ENCODE measurements at places on chromosomes 11 and 22. TPM values are rescaled to one million over a fixed set of nuclear protein-coding genes. Genes with fewer than 3 reads are reported as not detected.

DNA sequence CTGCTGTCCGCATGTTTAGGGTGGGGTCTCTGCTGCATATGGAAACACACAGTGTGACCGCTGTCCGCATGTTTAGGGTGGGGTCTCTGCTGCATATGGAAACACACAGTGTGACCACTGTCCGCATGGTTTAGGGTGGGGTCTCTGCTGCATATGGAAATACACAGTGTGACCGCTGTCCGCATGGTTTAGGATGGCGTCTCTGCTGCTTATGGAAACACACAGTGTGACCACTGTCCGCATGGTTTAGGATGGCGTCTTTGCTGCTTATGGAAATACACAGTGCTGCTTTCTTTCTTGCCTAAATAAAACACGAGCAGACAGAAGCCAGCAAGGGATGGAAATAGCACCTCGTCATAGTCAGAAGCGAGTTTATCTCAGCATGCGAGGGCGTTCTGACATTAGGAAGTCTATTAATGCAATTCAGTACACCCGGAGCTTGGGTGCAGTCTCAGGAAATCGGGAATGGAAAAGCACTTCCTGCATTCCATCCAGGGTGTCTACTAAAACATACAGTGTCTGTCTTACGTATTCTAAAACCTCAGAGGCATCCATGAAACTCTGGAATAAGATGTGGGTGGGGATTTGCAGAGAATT is 32.6 kb upstream of the TOLLIP start:
- no peak for DNase-seq

The CCDC87 gene
- total RNA-seq: 0.86 TPM

The OR2AT4 gene
- total RNA-seq: not detected

- DNase-seq: no peak
Observed at GRCh38 chr11:1876361-1877063, 15.2 kb downstream of the PRR33 start.

- DNase-seq: no peak
Observed at GRCh38 chr11:118264569-118265465, 720 bp upstream of the MPZL2 start.

DNA sequence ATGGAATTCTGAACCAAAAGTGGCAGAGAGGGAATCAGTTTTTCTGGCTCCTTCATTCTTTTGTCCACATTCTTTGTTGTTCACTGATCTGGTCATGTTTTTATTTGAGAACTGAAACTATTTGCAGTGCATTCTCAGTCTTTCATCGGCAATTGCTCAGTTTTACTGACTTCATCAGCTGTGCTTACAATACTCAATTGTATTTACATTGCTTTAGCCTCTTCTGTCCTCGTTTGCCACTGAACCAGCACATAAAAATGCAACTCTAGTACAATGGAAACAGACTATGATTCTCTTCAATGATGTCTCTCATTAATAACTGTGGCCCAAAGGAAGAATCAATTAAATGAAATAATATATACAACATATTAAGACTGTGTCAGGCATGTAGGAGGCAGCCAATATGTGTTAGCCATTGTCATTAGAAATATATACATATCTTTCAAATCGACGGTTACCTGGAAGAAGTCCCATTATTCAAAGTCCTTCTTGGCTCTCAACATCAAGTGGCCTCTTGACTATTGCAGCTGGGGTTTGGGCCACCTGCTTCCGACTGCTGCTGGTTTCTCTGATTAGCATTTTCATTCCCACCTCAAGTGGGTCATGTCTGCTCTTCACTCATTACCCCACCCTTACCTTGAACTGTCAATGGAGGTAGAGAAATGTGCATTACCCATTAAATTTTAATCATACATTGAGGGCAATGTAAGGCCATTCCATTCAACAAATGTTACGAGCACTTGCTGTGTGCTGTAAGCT is 600.1 kb downstream of the INSC start:
- DNase-seq: no peak

The HEPN1 gene
- total RNA-seq: not detected

The AIFM3 gene
- 0.75 TPM for total RNA-seq

GRCh38 chr11:130528298-130529261 is 80.1 kb downstream of the ADAMTS15 start:
- DNase-seq: no peak

The PLAAT4 gene
- 11.3 TPM for total RNA-seq

- DNase-seq: no peak
Observed at GRCh38 chr11:124069429-124070401, 28.6 kb upstream of the OR10G7 start.

DNA sequence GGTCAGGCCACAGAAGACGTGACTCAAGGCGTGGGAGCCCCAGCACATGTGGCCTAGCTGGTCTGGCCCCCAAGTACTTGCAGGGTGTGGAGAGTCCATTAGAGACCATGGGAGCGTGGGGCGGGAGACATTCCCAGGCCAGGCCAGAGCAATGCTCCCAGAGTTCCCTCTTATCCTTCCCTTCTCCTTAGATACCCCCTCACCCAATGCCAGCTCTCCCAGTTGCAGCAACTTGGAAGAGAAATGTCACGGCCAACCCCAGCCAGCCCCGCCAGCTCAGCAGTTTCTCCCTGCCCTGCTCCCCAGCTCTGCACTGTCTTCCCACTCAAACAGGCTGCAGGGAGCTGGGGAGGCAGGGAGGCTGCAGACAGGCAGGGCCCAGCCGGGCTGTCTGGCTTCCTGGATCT is 65.4 kb upstream of the TSPAN18 start:
- DNase-seq: no peak

The CHEK1 gene
- total RNA-seq: 0.89 TPM

- no peak for DNase-seq
Observed at GRCh38 chr11:16789560-16790485, 51.4 kb downstream of the C11orf58 start.

- DNase-seq: no peak
Observed at GRCh38 chr11:79313530-79313913, 127.3 kb downstream of the TENM4 start.

- no peak for DNase-seq
Observed at GRCh38 chr11:127110542-127110941, 110.0 kb upstream of the KIRREL3 start.

The DDI1 gene
- total RNA-seq: not detected

- DNase-seq: no peak
Observed at GRCh38 chr11:96520939-96521338, 131.1 kb downstream of the JRKL start.

The MYBPC3 gene
- total RNA-seq: 797 TPM

- peak; percentile 49 for DNase-seq
Observed at GRCh38 chr22:42805998-42806830, 50.9 kb downstream of the ARFGAP3 start.

- no peak for DNase-seq
Observed at GRCh38 chr11:17462940-17463339, 13.7 kb downstream of the ABCC8 start.

The SLC22A9 gene
- not detected for total RNA-seq

The SYT12 gene
- total RNA-seq: 0.44 TPM

- DNase-seq: no peak
Observed at GRCh38 chr11:20261526-20261925, 101.3 kb upstream of the DBX1 start.

The BTBD18 gene
- not detected for total RNA-seq

DNA sequence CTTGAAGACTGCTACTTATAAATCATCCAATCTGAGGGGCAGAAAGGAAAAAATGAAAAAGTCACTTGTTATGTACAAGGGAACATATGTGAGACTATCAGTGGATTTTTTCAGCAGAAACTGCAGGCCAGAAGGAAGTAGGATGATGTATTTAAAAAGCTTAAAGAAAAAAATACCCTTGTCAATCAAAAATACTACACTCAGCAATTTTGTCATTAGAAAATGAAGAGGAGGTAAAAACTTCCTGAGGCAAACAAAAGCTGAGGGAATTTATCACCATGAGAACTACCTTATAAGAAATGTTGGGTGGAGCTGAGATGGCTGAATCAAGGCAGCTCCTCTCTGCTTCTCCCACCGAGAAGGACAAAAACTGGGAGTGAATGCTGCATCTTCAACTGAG is 21.1 kb downstream of the MRGPRX2 start:
- DNase-seq: no peak

GRCh38 chr22:24772493-24773220 is 1.9 kb downstream of the PIWIL3 start:
- DNase-seq: no peak

The LDHAL6A gene
- not detected for total RNA-seq

DNA sequence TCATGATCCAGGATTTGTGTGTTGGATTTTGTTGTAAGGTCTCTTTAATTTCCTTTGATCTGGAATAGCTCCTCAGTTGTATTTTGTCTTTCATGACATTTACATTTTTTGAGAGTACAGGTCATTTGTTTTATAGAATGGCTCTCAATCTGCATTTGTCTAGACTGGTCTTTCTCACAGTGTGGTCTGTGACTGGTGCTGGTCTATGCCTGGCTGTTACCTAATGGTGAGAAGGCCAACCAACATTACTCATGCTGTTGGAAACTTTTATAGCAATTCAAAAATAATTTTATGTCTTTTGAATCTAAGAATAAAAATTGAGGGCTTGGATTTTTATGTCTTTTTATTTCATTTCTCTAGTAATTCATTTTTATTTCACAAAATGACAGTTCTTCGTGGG is 3.9 kb upstream of the NCR3LG1 start:
- DNase-seq: no peak

GRCh38 chr11:34928960-34929680 is 12.7 kb downstream of the PDHX start:
- no peak for DNase-seq

- DNase-seq: no peak
Observed at GRCh38 chr11:47998733-47999359, 18.5 kb downstream of the PTPRJ start.

The OR5AR1 gene
- total RNA-seq: not detected

DNA sequence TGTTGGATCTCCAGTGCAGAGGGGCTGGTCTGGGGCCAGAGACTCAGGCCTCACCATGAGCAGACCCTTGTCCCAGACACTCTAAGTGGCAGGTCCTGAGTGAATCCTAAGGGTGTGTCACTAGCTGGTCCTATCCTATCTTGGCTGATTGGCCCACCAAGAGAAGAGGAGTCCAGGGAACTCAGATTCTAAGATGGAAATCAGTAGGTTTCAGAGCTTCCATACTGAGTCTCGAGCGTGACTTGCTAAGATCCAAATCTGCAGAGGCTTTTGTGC is 10.9 kb downstream of the POU2AF1 start:
- DNase-seq: no peak

The KCTD14 gene
- total RNA-seq: 3.6 TPM

The KRTAP5-10 gene
- not detected for total RNA-seq

DNA sequence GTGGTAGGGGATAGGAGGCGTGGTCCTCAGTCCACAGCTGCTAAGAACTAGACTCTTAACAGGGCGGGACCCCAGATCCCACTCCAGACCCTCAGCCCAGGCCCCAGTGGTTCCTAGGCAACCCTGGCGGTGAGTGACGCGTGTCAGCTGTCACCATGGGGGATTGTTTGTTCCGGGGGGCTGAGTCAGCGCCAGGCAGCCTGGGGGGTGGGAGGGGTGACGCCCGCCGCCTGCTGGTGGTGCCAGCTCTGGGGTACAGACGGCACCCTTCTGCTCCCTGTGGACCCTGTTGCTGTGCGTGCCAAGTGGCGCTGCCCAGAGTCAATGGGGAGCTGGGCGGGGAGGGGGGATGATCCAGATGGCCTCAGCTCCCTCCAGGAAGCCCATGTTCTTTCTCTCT is 2.5 kb downstream of the CNIH2 start:
- no peak for DNase-seq

The TCP11L1 gene
- 11.9 TPM for total RNA-seq

DNA sequence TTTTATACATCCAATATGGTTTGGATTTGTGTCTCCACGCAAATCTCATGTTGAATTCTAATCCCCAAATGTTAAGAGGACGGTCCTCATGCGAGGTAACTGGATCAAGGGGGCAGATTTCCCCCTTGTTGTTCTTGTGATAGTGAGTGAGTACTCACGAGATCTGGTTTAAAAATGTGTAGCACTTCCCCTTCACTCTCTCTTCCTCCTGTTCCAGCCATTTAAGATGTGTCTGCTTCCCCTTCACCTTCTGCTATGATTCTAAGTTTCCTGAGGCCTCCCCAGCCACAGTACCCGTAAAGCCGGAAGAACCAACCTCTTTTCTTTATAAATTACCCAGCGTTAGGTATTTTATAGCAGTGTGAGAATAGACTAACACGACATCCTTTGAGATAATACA is 98.6 kb downstream of the TTC28 start:
- no peak for DNase-seq

The RNF121 gene
- total RNA-seq: 25.8 TPM

DNA sequence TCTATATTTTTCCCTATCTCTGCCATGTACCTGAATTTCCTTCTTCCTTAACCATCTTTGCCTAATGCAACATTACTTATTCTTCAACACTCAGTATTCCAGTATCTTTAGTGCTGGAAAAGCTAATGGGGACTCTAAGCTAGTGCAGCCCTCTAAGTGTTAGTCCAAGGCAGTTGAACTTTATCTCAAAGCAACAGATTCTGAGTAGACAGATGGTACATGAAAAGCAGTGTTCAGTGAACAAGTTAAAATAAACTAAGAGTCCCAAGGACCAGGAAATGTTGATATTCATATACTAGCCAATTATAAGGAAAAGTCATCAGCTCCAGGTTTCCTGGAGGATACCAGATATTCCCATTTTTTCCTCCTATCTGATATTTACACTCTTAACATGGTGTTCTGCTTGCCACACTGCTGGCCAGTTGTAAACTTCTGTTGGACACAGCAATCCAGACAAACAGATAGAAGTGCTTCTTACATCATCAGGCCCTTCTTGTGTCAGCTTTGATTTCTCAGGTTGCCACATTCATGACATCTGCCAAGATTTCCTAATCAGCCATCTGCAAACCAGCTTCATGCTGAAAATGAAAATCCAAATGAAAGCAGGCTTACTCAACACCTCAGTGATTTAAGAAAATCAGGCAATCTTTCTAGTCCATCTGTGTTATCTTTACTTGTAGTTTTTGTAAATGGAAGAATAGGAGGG is 255.9 kb upstream of the POU2AF2 start:
- DNase-seq: no peak

The RFPL1 gene
- total RNA-seq: not detected

The C11orf97 gene
- total RNA-seq: not detected

The FSHB gene
- total RNA-seq: not detected

DNA sequence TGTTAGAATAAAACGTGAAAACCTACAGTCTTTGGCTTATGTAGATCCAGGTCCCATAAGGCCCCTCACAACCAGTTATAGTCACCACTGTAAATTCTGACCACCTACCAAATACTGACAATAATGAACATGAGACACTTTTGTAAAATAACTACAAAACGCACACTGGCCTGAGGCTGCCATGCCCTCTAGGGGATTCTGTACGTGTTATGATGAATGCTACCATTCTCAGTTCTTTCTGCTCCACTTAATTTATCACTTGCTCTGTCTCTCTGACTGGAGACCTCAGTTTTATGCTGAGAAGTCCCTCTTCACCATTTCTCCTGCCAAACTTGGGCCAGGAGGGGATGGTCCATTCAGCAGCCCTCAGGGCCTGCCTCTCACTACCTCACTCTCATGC is 18.7 kb upstream of the TMPRSS5 start:
- no peak for DNase-seq

The CYB5R3 gene
- 288 TPM for total RNA-seq

GRCh38 chr22:46848197-46848596 is 85.7 kb downstream of the TBC1D22A start:
- DNase-seq: peak; percentile 23

GRCh38 chr22:38966380-38966702 is 8.9 kb downstream of the APOBEC3A start:
- no peak for DNase-seq

GRCh38 chr11:61921446-61921845 is 4.1 kb upstream of the RAB3IL1 start:
- peak; percentile 38 for DNase-seq
